ENCODE measurements at places on chromosomes 16 and 17.

GRCh38 chr16:20839504-20839903 is 33.2 kb downstream of the REXO5 start:
- DNase-seq = no peak
- no peaks in the 10 kb centered on the region for H3K27me3 ChIP-seq
- H3K27ac ChIP-seq = no peak overlapping the region
- peaks cover 38% of the 10 kb centered on the region for H3K36me3 ChIP-seq

- DNase-seq = no peak
- peaks cover 7% of the 10 kb centered on the region for H3K27me3 ChIP-seq
- no peak overlapping the region for H3K4me3 ChIP-seq
- H3K4me1 ChIP-seq = no peaks in the 10 kb centered on the region
These were observed 287.1 kb upstream of the DYNLRB2 start for GRCh38 chr16:80253741-80254140.

- no peak for DNase-seq
- H3K36me3 ChIP-seq = no peaks in the 10 kb centered on the region
- no peak overlapping the region for H3K27ac ChIP-seq
These were observed 256.9 kb downstream of the C16orf95 start for GRCh38 chr16:87060034-87060986.

GRCh38 chr17:69607162-69607834 is 192.8 kb downstream of the MAP2K6 start:
- peak; percentile 58 for DNase-seq
- peak overlapping the region; percentile 96 for H3K27ac ChIP-seq
- H3K27me3 ChIP-seq = peaks cover 7% of the 10 kb centered on the region
- no peak overlapping the region for H3K4me3 ChIP-seq
- H3K36me3 ChIP-seq = no peaks in the 10 kb centered on the region
- H3K4me1 ChIP-seq = peaks cover 24% of the 10 kb centered on the region

GRCh38 chr17:77189148-77189547 is 48.4 kb downstream of the SEC14L1 start:
- peak overlapping the region; percentile 53 for H3K4me3 ChIP-seq
- peak; percentile 63 for DNase-seq
- no peaks in the 10 kb centered on the region for H3K27me3 ChIP-seq

DNA sequence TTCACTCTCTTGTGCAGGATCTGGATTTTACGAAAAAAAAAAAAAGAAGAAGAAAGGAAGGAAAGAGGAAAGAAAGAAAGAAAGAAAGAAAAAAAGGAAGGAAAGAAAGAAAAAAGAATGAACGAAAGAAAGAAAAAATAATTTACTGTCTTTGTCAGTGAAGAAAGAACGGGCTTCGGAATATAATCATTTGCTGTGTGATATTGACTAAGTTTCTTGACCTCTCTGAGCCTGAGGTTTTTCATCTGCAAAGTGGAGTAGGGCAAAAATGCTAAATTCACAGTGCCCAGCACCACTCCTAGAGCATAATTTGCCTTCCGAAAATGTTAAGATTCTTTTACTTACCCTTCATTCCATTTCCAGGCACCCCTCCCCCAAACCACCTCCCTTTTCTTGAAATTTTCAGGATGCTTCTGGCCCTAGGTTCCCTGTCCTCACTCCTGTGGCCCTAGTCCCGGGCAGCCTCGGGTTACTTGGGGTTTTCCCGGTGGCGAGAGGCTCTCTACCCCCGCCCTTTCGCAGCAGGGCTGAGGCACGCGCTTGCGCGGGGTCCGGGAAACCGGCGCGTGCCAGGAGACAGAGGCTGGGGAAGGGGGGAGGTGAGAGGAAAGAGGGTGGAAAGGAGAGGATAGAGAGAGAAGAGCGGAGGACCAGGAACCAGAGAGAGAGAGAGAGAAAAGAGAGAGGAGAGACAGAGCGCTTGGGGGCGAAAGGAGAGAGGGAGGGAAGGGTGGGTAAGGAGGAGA is at the start of gene CNTNAP1:
Gene CNTNAP1, plus strand, starts transcription at position 556 of the 746 bp plus-strand sequence. CDS start 299 bp downstream, outside the sequence.
- peaks cover 56% of the 10 kb centered on the region for H3K4me1 ChIP-seq
- peak within 1 kb of the TSS; percentile 55 for H3K27ac ChIP-seq
- no peak for DNase-seq
- peak within 1 kb of the TSS; percentile 86 for H3K4me3 ChIP-seq
- no peaks in the 10 kb centered on the region for H3K36me3 ChIP-seq
- peaks cover 57% of the 10 kb centered on the region for H3K27me3 ChIP-seq

GRCh38 chr16:71600822-71601221 is 23.9 kb upstream of the TAT start:
- no peak overlapping the region for H3K4me3 ChIP-seq
- no peaks in the 10 kb centered on the region for H3K4me1 ChIP-seq
- no peak overlapping the region for H3K27ac ChIP-seq
- peaks cover 8% of the 10 kb centered on the region for H3K27me3 ChIP-seq

- H3K36me3 ChIP-seq = no peaks in the 10 kb centered on the region
- peaks cover 25% of the 10 kb centered on the region for H3K27me3 ChIP-seq
- H3K4me1 ChIP-seq = no peaks in the 10 kb centered on the region
These were observed 139.4 kb upstream of the IRX6 start for GRCh38 chr16:55184619-55185018.

DNA sequence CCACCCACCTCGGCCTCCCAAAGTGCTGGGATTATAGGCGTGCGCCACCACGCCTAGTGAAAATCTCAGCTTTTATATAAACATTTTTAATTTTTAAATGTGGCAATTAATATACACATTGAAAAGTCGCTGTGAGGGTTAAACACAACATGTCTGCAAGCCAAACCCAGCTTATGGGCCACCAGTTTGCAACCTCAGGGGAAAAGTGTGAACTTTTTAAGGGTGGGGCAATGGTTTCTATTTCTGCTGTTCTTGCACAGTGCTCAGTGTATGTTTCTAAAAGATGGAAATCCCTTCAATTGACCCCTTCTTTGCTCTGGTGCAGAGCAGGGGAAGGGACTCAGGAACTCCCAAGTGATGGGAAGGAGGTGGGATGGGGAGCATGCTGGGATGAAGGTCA is 18.3 kb upstream of the SUPT4H1 start:
- H3K36me3 ChIP-seq = no peaks in the 10 kb centered on the region
- H3K27ac ChIP-seq = no peak overlapping the region
- no peak overlapping the region for H3K4me3 ChIP-seq
- DNase-seq = no peak
- peaks cover 12% of the 10 kb centered on the region for H3K4me1 ChIP-seq
- H3K27me3 ChIP-seq = no peaks in the 10 kb centered on the region

DNA sequence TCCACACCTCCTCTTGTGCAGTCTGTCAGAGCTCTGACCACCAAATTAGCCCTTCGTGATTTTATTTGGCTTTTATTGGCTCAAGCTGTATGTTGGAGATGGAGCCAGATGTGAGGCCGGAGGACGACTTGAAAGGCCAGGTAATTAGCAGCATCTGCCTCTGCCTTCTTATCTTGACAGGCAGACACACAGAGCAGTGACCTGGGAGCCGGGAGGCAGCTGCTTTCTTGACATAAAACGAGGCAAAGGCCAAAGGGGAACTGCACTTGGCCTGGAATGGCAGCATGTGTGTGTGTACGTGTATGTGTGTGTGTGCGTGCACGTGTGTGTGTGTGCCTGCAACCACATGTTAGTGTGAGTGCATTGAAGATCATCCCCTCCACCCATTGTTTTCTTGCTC is 56.9 kb upstream of the BRD7 start:
- H3K4me1 ChIP-seq = no peaks in the 10 kb centered on the region
- H3K4me3 ChIP-seq = no peak overlapping the region
- no peak overlapping the region for H3K27ac ChIP-seq
- H3K36me3 ChIP-seq = peaks cover 3% of the 10 kb centered on the region
- peaks cover 13% of the 10 kb centered on the region for H3K27me3 ChIP-seq
- DNase-seq = no peak
